Lung (tissue), 17 donors: ENCODE measurements at places on chromosomes 11 and 22. TPM values are rescaled to one million over a fixed set of nuclear protein-coding genes. Genes with fewer than 3 reads are reported as not detected.
A peak's percentile ranks its signal among the peaks of the same experiment; 100 is the strongest.

DNA sequence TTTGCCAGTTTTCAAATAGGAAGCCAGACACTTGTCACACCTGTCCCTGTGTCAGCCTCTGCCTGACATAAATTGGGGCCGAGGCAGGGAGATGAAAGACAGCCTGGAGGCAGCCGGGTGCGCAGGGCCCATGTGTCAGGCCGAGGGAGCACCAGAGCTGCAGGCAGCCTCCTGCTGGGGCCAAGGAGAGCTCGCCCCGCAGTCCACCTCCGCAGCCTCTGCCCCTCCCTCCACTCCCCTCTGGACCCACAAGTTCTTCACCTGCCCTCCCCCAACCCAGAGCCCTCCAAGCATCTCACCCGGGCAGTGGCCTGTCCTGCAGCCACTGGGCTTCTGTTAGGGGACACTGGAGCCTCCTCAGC is 8.8 kb downstream of the RTN4R start:
- no peaks in the 10 kb centered on the region for H3K36me3 ChIP-seq
- H3K4me3 ChIP-seq: no peak overlapping the region
- no peaks in the 10 kb centered on the region for H3K27me3 ChIP-seq
- no peaks in the 10 kb centered on the region for H3K4me1 ChIP-seq

- no peaks in the 10 kb centered on the region for H3K36me3 ChIP-seq
- H3K27ac ChIP-seq: no peak overlapping the region
- peak; percentile 74 for DNase-seq
- H3K4me3 ChIP-seq: no peak overlapping the region
- H3K4me1 ChIP-seq: no peaks in the 10 kb centered on the region
- no peaks in the 10 kb centered on the region for H3K27me3 ChIP-seq
Measured at GRCh38 chr11:75532200-75533048, 6.7 kb upstream of the GDPD5 start.

GRCh38 chr22:33811208-33811607 is 109.1 kb downstream of the LARGE1 start:
- no peaks in the 10 kb centered on the region for H3K36me3 ChIP-seq
- peaks cover 4% of the 10 kb centered on the region for H3K4me1 ChIP-seq
- no peaks in the 10 kb centered on the region for H3K27me3 ChIP-seq
- peak overlapping the region; percentile 80 for H3K27ac ChIP-seq
- DNase-seq: no peak
- no peak overlapping the region for H3K4me3 ChIP-seq

GRCh38 chr11:34495724-34496377 is 17.7 kb downstream of the ELF5 start:
- H3K36me3 ChIP-seq: no peaks in the 10 kb centered on the region
- no peak overlapping the region for H3K4me3 ChIP-seq
- H3K27ac ChIP-seq: no peak overlapping the region

- no peak for DNase-seq
- H3K27ac ChIP-seq: no peak overlapping the region
- H3K27me3 ChIP-seq: no peaks in the 10 kb centered on the region
- H3K4me3 ChIP-seq: no peak overlapping the region
Measured at GRCh38 chr22:37464181-37464580, 22.0 kb downstream of the MFNG start.

- peaks cover 19% of the 10 kb centered on the region for H3K36me3 ChIP-seq
- H3K4me3 ChIP-seq: no peak overlapping the region
- DNase-seq: no peak
- H3K4me1 ChIP-seq: no peaks in the 10 kb centered on the region
- peak overlapping the region; percentile 13 for H3K27ac ChIP-seq
Measured at GRCh38 chr11:12213883-12214282, 103.5 kb downstream of the MICAL2 start.

Gene MN1
- total RNA-seq: 4.7 TPM

Gene NLRX1
- 22.6 TPM for total RNA-seq

Gene TSGA10IP
- 0.34 TPM for total RNA-seq
